ENCODE measurements at places on chromosomes 1 and 21. TPM values are rescaled to one million over a fixed set of nuclear protein-coding genes. Genes with fewer than 3 reads are reported as not detected.

DNA sequence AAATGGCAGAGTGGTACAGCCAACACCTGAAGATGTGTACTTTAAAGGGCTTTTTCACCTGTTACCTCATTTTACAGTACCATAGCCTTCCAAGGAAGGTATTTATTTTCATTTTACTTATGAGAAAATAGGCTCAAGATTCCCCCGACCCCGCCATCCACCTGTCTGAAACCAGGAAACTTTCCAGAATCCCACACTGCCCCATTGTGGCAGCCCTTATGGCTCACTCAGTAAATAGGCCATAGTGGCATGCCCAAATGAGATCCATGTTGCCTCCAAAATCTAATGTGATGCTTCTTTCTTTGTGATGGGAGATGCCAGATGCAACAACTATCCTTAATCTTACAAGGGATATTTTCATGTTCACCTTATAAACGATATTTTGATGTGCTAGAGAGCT is 97.8 kb downstream of the EBNA1BP2 start:
- H3K4me1 ChIP-seq: no peaks in the 10 kb centered on the region
- H3K27ac ChIP-seq: no peak overlapping the region
- no peaks in the 10 kb centered on the region for H3K27me3 ChIP-seq
- no peaks in the 10 kb centered on the region for H3K36me3 ChIP-seq
- DNase-seq: no peak

DNA sequence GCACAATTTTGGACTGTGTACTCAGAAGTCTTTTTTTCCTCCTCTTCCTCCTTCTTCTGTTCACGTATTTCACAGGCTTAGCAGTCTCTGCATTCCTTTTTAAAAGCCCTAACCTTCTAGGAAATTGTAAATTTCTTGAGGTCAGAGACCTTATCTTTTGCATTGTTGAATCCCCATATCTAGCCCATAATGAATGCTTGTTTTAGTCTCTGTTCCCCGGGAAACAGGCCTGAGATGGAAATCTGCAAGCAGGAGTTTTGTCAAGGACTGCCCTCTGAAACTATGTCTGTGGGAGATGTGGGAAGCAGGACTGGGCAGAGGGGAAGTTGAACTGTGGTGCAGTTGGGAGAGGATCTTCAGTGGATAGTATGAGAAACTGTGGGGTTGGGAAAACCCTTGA is 272.2 kb upstream of the DAB1 start:
- H3K36me3 ChIP-seq: no peaks in the 10 kb centered on the region
- DNase-seq: no peak
- no peak overlapping the region for H3K4me3 ChIP-seq
- no peaks in the 10 kb centered on the region for H3K4me1 ChIP-seq
- no peaks in the 10 kb centered on the region for H3K27me3 ChIP-seq

Gene COG2
- total RNA-seq: 33.4 TPM

Gene KCNT2
- total RNA-seq: 2.6 TPM

- peaks cover 7% of the 10 kb centered on the region for H3K4me1 ChIP-seq
- H3K4me3 ChIP-seq: no peak overlapping the region
- no peak overlapping the region for H3K27ac ChIP-seq
- no peak for DNase-seq
- H3K27me3 ChIP-seq: no peaks in the 10 kb centered on the region
Measured at GRCh38 chr1:42145389-42145716, 7.9 kb upstream of the GUCA2B start.

GRCh38 chr1:27816921-27817630 is 13.5 kb upstream of the PPP1R8 start:
- H3K4me1 ChIP-seq: no peaks in the 10 kb centered on the region
- no peak overlapping the region for H3K4me3 ChIP-seq
- H3K36me3 ChIP-seq: no peaks in the 10 kb centered on the region
- no peak for DNase-seq
- no peak overlapping the region for H3K27ac ChIP-seq
